ENCODE measurements at places on chromosomes 1 and 21.

GRCh38 chr1:43878854-43879253, 54.7 kb upstream of the ARTN start:
- DNase-seq, result no peak

DNA sequence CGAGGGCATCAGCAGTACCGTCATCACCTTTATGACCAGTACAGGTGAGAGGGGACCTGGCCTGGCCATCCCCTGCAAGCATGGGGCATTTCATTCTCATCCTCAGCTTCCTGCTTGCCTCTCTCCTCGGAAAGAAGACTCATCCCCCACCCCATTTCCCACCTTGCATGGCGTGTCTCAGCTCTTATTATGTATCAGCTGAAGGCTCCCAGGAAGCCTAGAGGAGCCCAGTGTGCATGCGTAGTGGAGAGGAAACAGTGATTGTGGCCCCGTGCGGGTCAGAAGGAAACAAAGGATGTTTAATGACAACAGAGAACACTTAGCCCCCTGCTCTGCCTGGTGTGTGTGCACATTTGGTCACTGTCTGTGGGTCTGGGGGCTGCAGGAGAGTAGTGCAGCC, 40.3 kb upstream of the CNTN2 start:
- no peak for DNase-seq

- DNase-seq, result no peak
Measured at GRCh38 chr1:7208647-7209180, 423.5 kb downstream of the CAMTA1 start.

DNA sequence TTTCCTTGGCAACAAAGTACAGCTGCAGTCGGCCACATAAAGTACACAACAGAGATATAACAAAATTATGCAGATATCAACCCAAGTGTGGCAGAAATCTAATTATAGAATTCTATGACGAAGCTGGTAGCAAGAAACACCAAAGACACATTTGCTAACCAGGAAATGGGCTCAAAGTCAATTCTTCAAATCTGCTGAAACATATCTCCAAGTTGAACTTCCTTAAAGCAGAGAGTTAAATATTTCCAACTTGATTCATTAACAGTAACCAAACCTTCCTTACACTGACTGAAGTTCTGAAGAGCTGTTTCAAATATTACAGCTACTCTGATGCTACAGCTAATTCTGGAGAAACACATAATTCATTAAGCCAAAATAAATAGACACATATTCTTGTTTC, 67.6 kb upstream of the SDC3 start:
- no peak for DNase-seq

- no peak for DNase-seq
Measured at GRCh38 chr1:227548119-227548397, 15.3 kb upstream of the ZNF678 start.

GRCh38 chr1:156198831-156199349, 5.0 kb downstream of the SLC25A44 start:
- DNase-seq, result no peak

- DNase-seq, result no peak
Measured at GRCh38 chr21:33976082-33977016, 60.7 kb upstream of the ATP5PO start.

GRCh38 chr1:198300451-198300850, 143.7 kb downstream of the NEK7 start:
- no peak for DNase-seq

- DNase-seq, result no peak
Measured at GRCh38 chr1:70441392-70442035, 30.4 kb downstream of the CTH start.

DNA sequence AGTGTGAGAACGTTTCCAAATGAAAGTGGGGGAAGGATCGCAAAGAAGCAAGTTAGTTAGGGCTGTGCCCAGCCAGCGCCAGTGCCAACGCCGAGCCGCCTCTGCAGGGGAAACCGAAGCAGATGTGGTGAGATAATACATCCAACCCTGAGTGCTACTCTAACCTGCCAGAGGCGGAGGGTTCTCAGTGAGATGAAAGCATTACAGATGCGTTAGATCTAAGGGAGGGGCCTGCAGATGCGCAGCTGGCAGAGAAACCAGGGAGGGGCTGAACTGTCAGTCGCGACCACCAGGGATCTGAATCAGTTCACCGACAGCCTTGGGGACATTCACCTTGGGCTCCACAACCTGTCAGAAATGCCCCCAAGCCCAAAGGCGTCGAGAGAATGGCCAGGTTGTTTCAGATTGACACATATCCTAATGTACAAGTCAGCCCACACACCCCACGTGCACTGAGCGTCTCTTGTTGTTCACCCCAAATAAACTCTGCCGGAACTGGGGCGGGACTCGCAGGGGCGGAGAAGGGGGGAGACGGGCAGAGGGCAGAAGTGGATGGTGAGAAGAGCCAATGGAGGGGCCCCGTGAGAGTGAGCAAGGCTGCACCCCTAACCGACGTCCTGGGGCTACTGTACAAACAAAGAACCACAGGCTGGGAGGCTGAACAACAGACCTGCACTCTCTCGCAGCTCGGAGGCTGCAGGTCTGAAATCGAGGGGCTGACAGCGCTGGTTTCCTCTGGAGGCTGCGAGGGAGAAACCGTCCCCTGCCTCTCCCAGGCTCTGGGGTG, 8.7 kb upstream of the UMODL1 start:
- no peak for DNase-seq
